ENCODE measurements at places on chromosomes 1 and 21.

GRCh38 chr21:33414068-33414467 lies 10.9 kb downstream of the IFNGR2 start:
- no peak for DNase-seq

DNA sequence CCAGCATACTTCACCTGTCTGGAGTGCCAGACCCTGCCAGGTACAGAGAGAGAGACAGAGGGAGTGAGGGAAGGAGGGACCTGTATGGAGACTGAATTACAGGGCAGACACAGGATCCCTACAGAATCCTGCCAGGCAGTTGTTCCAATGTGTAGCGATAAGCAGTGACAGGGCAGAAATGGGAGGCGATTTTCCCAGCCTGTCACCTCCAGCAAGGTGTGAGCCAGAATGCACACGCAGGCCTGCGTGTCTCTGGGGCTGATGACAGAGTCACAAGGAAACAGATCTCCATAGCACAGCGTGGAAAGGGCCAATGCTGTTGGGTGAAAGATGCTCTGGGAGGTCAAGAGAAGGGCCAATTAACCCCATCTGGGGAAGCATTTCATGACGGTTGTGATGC lies 111.3 kb downstream of the HIVEP3 start:
- no peak for DNase-seq

DNA sequence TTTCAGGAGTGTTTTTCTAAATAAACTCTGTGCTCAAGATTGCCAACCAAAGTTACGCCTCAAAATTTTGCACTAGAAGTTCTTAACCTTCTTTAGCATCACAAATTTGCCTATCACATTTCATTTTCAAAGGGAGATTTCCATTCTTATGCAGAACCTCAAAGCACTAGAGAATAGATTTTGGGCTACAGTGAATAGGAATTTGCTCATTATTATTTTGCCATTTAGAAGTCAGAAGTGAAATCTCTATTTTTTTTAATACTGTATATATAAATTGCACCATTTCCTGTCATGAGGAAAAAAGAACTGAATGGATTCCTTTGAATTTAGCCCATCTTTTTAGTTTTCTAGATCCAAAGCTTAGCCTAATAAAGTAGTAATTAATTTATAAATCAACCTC lies 796.4 kb downstream of the ADGRL2 start:
- no peak for DNase-seq

DNA sequence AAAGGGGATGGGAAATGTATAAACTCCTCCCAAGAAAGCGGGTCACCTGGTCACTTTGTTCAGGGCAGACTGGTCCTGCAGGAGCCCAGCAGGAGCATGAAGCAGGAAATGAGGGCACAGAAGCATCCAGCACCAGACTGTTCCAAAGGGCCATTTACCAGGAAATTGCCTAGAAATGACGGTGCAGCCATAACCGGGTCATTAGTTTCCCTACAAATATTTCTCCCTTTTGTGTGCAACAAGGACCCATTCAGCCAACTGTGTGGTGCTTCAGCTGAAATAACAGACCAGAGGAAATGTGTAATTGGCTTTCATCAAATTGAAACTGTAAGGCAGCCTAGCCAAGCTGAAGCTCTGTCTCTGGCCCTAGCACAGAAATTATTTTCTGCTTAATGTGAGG lies 7.6 kb upstream of the CTTNBP2NL start:
- no peak for DNase-seq

DNA sequence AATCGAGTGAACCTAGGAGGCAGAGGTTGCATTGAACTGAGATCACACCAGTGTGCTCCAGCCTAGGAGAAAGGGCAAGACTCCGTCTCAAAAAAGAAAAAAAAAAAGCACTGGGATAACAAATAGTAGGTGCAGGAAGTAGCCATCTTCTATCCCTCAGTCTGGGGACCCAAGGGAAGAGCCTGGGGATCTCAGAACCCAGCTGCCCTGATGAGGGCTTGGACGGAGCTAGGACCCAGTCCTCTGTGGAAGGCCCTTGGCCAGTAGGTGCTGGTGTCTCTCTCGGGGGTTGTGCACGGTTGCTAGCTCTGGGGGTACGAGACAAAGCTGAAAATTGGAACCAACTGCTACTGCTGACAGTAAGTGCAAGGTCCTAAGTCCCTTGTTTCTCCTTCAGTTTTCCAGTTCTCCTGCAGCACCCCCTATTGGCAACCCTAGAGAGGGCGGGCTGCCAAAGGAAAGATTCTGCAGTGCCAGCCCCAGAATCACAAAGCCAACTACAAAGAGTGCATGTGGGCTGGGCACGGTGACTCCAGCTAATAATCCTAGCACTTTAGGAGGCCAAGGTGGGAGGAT lies 57.6 kb upstream of the KIF1B start:
- no peak for DNase-seq

DNA sequence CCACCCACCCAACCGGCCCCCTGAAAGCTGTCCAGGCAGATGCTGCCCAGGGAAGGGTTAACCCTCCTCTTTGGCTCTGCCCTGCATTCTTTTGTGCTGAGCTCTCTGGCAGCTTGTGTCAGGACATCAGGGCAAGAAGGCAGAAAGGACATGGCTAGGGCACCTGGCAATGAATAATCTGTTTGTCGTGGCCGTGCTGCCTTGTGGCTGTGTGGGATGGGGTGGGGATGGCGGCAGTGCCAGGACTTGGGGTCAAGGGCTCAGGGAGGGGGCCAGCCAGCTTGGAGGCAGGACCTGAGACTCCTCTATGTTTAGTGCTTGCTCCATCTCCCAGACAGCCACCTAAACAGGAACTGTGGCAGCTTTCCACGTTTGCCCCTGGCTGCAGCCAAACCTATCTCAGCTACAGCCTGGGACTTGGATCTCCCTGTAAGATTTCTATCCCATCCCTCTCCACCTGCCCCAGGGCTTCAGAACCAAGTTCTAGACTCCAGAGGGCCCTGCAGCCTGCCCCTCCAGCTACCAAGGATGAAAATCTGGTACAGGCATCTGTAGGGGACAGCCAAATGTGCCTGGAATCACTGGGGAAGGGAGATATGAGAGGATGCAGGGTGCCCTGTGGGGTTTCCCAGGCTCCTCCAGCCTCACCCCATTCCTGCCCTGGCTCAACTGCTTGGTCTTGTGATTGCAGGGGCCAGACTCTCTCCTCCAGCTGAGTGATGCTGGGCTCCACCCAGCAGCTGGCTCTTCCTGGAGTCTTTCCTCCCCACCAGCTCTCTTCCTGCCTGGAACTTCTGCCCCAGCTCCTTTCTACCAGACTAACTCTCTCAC lies 9.6 kb upstream of the GPR37L1 start:
- no peak for DNase-seq

- no peak for DNase-seq
Observed at GRCh38 chr1:27141266-27142003, 13.5 kb downstream of the SLC9A1 start.

- no peak for DNase-seq
Observed at GRCh38 chr1:111205714-111206050, 5.2 kb upstream of the DENND2D start.

GRCh38 chr1:90854397-90854924 lies 137.4 kb upstream of the BARHL2 start:
- no peak for DNase-seq
